ENCODE measurements at places on chromosomes 3 and 15.
A peak's percentile ranks its signal among the peaks of the same experiment; 100 is the strongest.

DNA sequence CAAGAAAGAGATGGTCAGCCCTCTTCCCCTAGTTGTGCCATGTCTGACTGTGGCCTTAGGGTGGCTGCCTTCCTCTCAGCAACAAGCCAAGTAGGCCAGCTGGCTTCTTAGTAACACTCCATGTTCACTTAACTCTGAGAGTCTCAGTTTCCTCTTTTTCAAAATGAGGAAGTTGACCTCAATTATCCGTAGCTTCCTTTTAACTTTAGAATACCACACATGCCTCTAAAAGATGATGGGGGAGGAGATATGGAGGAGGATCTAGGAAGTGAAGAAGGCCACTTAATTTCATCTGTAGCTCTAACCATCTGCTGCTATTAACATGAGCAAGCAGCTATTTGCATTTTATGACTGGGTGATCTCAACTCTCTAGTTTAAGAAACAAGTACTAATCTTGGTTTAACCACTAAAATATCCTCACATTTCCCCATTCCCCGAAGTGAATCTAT, 32.9 kb downstream of the CD200R1L start:
- H3K27me3 ChIP-seq: no peaks in the 10 kb centered on the region
- DNase-seq: peak; percentile 32
- no peaks in the 10 kb centered on the region for H3K4me1 ChIP-seq
- H3K27ac ChIP-seq: no peak overlapping the region

- peaks cover 2% of the 10 kb centered on the region for H3K4me1 ChIP-seq
- no peak overlapping the region for H3K27ac ChIP-seq
- DNase-seq: no peak
These were observed 169.3 kb upstream of the BHLHE40 start for GRCh38 chr3:4809922-4810321.

- H3K27me3 ChIP-seq: no peaks in the 10 kb centered on the region
- no peaks in the 10 kb centered on the region for H3K36me3 ChIP-seq
- no peak for DNase-seq
- no peak overlapping the region for H3K27ac ChIP-seq
These were observed 145.0 kb downstream of the ARNT2 start for GRCh38 chr15:80549191-80549590.

DNA sequence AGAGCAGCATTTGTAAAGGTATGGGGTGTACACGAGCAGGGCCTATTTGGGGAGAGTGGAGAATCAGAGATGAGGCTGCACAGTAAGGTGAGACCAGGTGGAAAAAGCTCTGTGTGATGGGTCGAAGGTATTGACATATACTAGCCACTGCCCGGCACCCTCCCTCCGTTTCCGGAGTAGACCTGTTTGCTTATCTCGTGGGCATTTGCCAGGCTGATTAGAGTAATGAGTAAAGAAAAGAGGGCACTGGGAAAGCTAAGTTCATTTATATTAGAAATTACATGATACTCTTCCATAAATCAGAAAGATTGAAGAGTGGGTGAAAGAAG, 46.2 kb upstream of the ATG7 start:
- H3K27ac ChIP-seq: no peak overlapping the region
- no peak overlapping the region for H3K4me3 ChIP-seq
- no peaks in the 10 kb centered on the region for H3K36me3 ChIP-seq
- no peaks in the 10 kb centered on the region for H3K4me1 ChIP-seq
- DNase-seq: no peak

- no peak for DNase-seq
- H3K36me3 ChIP-seq: peaks cover 2% of the 10 kb centered on the region
- H3K4me1 ChIP-seq: no peaks in the 10 kb centered on the region
- H3K27ac ChIP-seq: no peak overlapping the region
These were observed 27.1 kb downstream of the GOLGB1 start for GRCh38 chr3:121722411-121722810.

DNA sequence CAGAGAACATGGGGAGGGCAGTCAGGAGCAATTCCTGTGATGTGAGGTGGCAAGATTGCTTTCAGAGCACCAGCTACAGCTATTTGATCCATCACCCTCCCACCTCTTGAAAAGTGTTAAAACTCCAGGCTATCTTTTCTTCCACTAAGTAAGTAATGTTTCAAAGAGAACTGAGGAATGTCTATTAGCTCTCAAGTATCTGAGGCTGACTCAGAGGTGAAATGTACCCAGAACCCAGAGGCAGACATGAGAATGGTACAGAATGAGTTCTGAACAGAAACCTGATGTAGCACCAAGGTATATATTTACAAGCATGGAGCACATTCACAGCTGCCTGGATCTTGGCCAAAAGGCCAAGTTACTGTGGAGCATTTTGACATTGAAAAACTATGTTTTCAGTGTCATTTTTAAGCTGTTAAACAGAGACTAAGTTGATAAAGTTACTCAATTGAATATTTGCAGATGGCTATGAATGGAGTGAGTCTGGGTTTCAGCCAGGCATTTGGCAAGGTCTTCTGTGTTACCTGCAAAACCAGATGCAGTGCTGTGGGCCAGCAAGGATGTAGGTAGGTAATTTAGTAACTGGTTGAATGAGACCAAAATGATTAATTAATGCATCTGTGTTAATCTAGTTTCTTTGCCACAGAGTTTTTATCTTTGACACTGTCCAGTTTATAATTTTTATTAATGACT, 227.7 kb upstream of the CD96 start:
- H3K27ac ChIP-seq: no peak overlapping the region
- H3K4me3 ChIP-seq: no peak overlapping the region
- no peaks in the 10 kb centered on the region for H3K27me3 ChIP-seq
- H3K36me3 ChIP-seq: no peaks in the 10 kb centered on the region

DNA sequence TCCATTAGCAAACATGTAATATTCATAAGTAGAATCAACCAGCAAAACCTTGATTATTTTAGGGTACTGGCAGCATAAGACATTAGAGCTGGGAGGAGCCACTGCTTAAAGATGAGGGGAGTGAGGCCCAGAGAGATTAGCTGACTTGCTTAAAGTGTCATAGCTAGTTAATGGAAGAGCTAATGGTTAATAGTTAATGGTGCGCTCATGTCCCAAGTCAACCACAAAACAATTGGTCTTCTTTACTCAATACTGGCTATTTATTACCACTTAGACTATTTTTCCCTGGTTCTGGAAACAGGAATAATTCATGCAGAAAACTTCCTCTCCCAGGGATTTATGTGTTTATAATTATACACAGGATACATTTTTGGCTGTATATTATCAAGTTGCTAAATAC, 33.1 kb downstream of the EIF4E3 start:
- no peaks in the 10 kb centered on the region for H3K27me3 ChIP-seq
- no peaks in the 10 kb centered on the region for H3K36me3 ChIP-seq
- H3K4me3 ChIP-seq: no peak overlapping the region
- DNase-seq: no peak
- no peak overlapping the region for H3K27ac ChIP-seq

GRCh38 chr15:79442911-79443310, 10.8 kb downstream of the MINAR1 start:
- no peak for DNase-seq
- no peak overlapping the region for H3K4me3 ChIP-seq
- H3K36me3 ChIP-seq: no peaks in the 10 kb centered on the region
- no peaks in the 10 kb centered on the region for H3K27me3 ChIP-seq

Data from mesendoderm (in vitro differentiated cells).